Mesothelial cell of epicardium (in vitro differentiated cells): ENCODE measurements at places on chromosomes 7 and 10.

GRCh38 chr7:20441991-20442441 is 111.3 kb downstream of the ITGB8 start:
- DNase-seq: no peak

DNA sequence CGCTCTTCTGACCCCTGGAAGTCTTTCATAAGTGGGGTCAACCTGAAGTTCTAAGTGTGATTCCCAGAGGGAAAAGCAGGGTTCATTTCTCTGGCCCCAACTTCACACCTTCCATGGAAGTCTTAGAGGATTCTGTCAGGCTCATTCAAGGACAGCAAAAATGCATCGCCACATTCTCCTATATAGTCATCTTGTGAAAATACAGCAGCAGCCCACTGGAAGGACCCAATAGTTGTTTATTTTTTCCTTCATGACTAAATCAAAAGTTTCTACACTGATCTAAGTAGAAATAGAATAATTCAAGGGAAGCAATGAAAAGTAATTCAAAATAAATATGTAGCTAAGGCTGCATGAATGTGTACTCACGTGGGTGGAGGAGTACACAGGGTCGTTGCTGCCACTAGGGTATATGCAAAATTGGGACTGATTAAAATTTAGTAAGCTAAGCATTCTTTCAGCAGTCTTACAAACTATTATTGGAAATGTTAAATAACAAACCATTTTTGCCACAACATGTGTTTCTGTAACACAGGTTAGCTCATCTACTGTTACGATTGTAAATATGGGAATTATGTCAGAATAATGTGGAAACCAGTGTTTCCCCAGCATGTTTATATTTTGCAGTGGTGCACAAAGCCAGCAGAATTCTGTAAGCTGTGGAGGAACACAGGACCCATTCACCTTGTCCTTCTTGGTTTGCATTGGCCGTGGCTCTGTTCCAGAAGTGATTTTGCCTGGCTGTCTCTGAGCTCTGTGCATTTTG is 33.5 kb downstream of the EEPD1 start:
- no peak for DNase-seq

DNA sequence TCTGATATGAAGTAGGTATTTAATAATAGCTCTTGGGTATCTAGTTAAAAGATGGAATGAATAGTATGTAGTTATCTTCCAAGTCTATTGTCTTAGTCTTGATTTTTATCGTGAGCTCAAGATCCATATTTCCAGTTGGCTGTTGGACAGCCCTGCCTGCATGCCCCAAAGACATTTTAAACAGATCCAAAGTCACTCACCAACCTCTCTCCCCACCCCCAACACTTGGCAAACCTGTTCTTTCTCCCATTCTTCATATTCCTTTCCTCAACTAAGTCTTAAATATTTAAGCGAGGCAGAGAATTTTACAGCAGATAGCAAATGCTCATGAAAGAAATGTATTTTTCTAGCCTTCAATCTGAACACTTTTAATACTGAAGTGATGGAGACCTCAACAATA is 80.7 kb upstream of the PALS2 start:
- DNase-seq: no peak

DNA sequence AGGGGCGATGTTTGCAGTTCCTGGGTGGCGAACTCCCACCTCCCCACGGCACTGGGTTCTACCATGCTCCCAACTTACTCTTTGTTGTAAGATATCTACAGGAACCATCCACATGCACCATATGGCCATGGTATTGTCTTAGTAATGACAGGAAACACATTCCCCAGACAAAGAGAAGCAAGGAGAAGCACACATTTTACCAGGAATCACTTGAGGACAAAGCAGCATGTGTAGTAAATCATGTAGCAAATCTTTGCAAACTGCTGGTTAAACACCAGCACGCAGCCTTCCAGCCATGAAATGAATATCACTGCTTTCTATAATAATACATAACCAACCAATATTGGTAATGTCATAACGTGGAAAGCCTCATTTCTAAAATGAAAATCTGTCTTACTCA is 101.2 kb downstream of the NRP1 start:
- DNase-seq: no peak

GRCh38 chr10:73414230-73414945 is 530 bp upstream of the ANXA7 start:
- no peak for DNase-seq

GRCh38 chr10:93876381-93876780 is 17.4 kb upstream of the SLC35G1 start:
- DNase-seq: no peak

DNA sequence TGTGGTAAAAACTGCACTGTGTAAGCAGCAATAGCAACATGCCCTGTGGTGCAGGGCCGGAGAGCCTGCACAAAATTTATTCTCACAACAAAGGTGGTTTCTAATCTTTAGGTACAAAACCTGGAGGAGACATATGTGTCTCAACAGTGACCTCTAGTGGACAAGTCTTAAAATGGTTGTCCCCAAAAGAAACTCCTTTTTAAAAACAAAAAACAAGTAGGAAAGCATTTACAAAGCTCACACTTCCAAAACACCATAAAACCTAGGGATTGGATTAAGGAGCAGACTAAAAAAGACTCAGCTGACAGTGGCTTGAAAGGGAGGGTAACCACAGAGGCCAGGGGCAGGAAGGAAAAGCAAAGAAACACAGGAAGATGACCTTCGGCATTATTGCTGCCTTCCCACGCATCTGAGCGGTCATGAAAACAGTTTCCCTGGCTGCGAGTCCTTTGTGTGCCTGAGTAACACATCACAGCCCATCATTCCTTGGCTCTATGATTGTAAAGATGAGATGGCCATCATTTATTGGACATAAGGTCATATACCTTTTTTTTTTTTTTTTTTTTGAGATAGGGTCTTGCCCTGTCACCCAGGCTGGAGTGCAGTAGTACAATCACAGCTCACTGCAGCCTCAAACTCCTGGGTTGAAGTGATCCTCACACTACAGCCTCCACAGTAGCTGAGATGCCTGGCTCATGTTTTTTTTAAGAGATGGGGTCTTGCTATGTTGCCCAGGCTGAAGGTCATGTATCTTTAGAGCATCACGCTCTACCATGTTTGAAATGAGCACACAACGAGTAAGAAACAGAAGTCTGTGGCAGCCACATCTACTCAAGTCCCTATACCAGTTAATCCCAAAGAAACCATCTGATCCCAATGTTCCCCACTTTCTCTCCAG is 39.5 kb downstream of the RSU1 start:
- no peak for DNase-seq

DNA sequence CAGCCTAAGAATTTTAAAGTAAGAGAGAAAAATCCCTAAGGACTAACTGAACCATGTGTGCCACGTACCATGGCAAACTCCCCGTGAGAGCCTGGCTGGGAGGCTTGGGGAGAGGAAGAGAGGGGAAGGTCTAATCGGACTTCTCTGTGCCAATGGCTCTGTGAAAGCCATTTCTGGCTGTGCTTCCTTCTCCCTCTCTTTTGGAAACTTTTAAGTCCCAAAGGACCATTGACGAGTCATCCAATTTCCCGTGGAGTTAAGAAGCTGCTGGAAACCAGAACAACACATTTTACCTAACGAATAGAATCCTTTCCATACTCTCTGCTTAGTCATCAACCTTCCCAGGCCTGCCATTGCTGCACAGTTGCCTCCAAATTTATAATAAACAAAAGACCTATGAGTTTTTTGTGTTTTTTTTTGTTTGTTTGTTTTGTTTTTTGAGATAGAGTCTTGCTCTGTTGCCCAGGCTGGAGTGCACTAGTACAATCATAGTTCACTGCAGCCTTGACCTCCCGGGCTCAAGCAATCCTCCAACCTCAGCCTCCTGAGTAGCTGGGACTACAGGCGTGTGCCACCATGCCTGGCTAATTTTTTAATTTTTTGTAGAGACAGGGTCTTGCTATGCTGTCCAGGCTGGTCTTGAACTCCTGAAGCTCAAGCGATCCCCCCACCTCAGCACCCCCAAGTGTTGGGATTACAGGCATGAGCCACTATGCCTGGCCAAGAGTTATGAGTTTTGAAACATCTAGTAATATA is 13.2 kb downstream of the LAMB1 start:
- DNase-seq: no peak

GRCh38 chr10:62233356-62234076 is 35.1 kb downstream of the RTKN2 start:
- DNase-seq: no peak

GRCh38 chr7:131945313-131945911 is 389.0 kb upstream of the PODXL start:
- peak; percentile 78 for DNase-seq

DNA sequence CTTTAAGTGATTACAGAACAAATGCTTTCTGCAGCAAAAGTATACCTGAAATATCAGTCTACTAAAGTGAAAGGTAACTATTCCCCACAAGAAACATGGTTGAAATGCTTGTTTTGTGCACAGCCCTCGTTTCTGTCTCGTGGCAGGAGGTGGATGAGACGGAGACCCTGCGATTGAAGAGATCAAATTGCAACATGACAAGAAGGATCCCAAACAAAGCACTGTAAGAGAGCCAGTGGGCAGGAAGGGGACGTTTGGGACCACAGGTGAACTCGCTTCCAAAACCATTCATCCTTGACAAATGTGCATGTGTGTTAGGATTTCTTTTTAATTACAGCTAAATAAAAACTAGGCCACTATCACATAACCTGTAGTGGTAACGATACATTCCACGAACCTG is 192.6 kb downstream of the CCSER2 start:
- no peak for DNase-seq

DNA sequence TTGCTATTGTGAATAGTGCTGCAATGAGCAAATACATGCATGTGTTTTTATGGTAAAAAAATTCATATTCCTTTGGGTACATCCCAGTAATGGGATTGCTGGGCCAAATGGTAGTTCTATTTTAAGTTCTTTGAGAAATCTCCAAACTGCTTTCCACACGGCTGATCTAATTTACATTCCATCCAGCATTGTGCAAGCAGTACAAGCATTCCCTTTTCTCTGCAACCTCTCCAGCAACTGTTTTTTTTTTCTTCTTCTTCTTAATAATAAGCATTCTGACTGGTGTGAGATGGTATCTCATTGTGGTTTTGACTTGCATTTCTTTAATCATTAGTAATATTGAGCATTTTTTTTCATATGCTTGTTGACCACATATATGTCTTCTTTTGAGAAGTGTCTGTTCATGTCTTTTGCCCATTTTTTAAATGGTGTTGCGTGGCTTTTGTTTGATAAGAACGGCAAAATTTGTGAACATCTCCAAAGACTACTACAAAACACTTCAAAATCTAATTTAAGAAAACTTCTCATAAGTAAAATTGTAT is 136.1 kb upstream of the MYO3A start:
- no peak for DNase-seq

DNA sequence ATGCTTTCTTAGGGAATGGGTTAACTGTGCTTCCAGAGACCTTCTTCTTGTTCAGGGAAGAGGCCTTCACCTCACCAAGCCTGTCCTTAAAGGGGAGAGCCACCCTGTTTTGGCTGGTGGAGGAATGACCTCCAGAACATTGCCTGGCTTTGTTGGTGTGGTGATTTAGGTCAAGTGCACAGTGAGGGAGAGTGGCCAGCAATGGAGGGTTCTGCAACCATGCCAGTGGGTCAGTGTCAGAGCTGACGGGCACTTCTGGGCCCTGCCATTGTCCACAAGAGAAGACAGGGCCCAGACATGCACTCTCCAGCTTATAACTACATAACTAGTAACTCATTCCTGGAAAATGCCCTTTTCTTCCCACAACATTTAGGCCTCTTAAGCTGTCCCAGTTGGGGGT is 238.5 kb upstream of the AKR1E2 start:
- DNase-seq: no peak

- no peak for DNase-seq
These were observed 73.5 kb upstream of the CACNA2D1 start for GRCh38 chr7:82517050-82517449.

- DNase-seq: no peak
These were observed 124.2 kb upstream of the SEM1 start for GRCh38 chr7:96833676-96834453.

GRCh38 chr10:45581216-45581549 is 91.4 kb downstream of the ZFAND4 start:
- no peak for DNase-seq

GRCh38 chr7:88151119-88151790 is 68.6 kb downstream of the SRI start:
- DNase-seq: no peak

GRCh38 chr10:11407939-11408338 is 203.5 kb downstream of the USP6NL start:
- no peak for DNase-seq

- DNase-seq: peak; percentile 16
These were observed 139.0 kb downstream of the DOCK1 start for GRCh38 chr10:127044186-127044585.

DNA sequence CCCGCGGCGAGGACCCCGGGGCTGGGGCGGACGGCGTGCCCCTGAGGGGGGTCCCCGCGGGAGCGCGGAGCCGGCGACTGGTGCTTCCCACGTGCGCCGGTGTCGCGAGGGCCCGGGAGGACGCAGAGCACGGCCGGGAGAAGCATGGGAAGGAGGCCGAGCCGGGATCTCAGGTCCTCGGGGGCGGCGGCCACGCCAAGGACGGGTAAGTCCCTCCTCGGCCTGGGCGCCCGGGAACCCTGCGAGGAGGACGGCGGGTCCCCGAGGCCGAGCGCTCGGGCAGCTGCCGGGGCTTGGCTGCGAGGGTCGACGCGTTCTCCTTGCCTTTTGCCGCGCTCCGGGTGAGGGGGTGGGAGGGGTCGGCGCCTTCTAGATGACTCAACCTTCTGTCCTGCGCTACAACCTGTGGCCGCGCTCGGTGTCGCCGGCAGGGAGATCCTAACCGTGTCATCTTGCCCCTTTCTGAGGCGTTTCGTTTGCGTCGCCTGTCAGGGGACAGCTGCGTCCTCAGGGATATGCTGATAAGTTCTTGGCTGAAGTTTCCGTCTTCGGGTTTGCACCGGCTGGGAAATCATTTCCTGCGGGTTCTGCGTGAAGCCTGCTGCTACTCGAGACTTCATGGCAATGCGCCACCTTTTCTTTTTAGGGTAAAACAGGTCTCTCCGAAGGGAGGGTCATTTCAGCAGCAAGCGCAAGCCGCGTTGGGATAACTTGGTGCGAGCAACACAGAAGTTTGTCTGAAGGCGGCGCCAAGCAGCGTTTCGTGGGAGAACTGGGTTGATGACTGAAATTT is 529 bp downstream of the TASOR2 start:
- DNase-seq: peak; percentile 30

- DNase-seq: no peak
These were observed 218.2 kb upstream of the PODXL start for GRCh38 chr7:131774419-131775220.

DNA sequence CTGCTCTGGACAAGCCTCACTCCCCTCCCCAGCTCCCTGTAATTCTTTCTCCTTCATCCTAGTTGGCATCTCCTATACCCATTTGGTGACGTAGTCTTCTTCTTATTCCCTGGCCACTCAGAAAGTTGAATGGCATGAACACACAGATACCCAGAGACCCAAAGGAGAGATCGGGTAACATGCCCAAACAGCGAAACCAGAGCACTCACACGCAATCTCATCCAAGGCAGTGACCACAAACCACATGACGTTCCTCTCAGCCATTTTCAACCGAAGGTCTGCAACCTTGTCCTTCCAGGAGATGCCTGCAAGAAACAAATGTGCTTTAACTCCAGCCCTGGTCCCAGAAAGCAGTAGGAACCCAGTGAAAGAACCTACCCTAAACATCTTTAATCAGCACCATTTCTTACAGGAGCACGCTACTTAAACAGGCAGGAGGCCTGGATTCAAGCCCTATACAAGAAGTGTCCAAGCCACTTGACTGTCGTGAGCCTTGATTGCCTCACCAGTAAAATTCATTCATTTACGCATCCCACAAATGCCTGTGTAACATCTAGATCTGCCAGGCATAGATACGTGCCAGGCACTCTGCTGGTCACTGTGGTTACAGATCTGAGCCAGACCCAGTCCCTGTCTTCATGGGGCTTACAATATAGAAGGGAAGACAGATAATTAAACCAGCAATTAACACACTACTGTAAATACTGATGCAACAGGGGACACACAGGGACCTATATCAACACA is 37.1 kb downstream of the XPNPEP1 start:
- DNase-seq: no peak
